Activated T-cell treated with anti-CD3 and anti-CD28 coated beads for 24 hours (primary cell): ENCODE measurements at places on chromosomes 3 and 15.
A peak's percentile ranks its signal among the peaks of the same experiment; 100 is the strongest.

DNA sequence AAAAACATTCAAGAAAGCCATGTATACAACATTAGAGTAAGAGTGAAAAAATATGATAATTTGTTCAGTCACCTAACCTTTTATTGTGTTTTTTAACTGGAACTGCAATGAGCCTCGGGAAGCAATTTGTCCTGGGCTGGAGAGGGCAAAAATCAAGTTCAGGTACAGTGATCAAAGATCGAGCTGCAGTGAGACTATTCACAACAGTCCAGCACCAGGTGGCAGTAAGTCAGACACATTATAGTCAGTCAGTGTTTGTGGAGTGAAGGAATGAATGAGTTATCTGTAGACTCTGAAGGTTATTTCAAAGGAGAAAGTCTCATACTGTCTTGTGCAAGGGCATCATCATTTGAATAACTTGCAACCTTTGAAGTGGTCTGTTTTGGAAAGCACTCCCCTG, 116.6 kb downstream of the CHDH start:
- no peak for DNase-seq

GRCh38 chr15:49094923-49095322, 48.7 kb upstream of the SECISBP2L start:
- DNase-seq = no peak

GRCh38 chr15:38474155-38474757, 20.3 kb downstream of the FAM98B start:
- peak; percentile 17 for DNase-seq

- DNase-seq = no peak
These were observed 129.2 kb upstream of the CBLB start for GRCh38 chr3:105997800-105998526.

GRCh38 chr3:44924457-44925084, 50.2 kb downstream of the TGM4 start:
- DNase-seq = no peak

DNA sequence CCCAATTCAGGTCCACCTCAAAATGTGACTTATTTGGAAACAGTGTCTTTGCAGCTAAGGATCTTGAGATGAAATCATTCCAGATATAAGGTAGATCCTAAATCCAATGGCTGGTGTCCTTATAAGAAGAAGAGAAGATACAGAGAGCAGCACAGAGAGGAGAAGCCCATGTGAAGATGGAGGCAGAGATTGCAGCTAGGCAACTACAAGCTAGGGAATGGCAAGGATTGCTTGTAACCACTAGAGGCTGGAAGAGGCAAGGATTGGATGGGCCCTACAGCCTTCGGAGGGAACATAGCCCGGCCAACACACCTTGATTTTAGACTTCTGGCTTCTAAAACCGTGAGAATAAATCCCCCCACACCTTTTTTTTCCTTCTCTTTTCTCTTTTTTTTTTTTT, 38.5 kb downstream of the SYN2 start:
- DNase-seq = no peak

GRCh38 chr3:18767756-18768303, 342.7 kb upstream of the SATB1 start:
- DNase-seq = no peak

- no peak for DNase-seq
These were observed 53.9 kb upstream of the SSR3 start for GRCh38 chr3:156608601-156609514.

DNA sequence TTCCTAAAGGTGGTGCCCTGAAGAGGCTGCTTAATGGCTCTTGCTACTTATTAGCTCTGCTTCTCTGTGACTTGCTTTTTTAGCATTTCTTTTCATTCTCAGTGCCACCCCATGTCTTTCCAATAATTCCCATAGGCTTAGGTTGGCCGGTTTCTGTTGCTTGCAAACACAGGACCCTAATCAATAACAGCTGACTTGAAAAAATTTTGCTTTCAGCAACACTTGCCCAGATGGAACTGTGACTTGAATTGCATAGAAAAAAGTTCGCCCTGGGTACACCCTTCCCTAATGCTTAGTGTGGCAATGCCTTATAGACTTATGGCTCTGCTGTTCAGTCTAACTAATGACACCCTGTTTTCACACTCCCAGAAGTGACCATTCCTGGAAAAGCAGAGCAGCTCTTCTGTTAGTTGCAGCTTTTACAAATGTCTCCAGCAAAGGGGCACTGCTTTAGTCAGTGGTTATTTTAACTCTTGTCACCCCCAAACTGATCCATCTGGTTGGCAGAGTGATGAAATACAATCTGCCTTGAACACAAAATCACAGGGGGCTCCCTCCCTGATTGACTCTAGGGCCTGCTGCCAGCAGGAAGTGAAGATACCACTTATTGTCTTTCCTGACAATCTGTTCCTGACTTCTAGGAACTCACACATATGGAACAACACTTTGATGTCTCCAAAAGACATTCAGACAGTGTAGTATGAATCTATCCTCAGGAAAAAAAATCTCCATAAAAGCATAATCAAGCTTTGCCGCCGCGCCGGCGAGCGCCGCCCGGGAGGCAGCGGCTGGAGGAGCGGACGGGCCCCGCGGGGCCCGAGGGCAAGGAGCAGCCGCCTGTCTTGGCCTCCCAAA, 9.7 kb upstream of the SLMAP start:
- no peak for DNase-seq
